ENCODE measurements at places on chromosomes 3 and 15.

GRCh38 chr3:168080022-168080421 lies 15.7 kb downstream of the GOLIM4 start:
- no peak for DNase-seq

- DNase-seq: no peak
Measured at GRCh38 chr3:89405176-89405575, 297.8 kb downstream of the EPHA3 start.

- DNase-seq: no peak
Measured at GRCh38 chr15:90266061-90266431, 574 bp downstream of the NGRN start.

DNA sequence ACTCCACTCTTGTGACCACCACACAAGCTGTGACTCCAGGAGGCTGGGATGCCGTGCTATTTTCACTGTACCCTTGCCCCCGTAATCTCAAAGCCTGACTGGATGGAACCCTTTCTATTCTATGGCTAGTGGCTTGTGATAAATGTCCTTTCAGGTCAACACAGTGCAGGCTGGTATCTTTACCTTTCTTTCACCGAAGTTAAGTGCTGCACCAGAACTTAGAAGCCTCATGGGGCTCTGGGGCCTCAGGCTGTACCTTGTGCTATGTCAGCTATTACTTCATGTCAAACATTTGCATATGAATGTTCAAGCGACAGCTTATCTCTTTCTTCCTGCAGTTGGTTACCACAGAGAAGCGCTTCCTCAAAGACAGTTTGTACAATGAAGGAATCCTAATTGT lies 66.8 kb downstream of the RPL39L start:
- no peak for DNase-seq

DNA sequence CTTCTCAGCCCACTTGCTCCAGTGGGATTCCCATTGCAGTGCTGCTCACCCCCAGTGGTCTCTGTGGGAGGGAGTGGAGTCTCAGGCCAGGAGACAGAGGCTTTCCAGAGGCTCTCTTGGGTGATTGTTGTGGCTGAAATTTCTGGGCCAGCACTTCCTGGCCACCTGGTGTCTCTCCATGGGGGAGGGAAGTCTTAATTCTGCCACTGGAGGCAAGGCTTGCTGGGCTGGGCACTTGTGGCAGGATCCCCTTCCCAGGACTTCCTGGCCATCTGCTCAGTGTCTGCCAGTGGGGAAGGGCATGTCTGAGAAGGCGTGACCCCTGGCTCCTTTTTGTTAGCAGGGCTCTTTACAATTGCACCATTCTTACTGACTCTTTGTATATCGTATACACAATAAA lies 351.8 kb downstream of the GABRB3 start:
- DNase-seq: no peak

DNA sequence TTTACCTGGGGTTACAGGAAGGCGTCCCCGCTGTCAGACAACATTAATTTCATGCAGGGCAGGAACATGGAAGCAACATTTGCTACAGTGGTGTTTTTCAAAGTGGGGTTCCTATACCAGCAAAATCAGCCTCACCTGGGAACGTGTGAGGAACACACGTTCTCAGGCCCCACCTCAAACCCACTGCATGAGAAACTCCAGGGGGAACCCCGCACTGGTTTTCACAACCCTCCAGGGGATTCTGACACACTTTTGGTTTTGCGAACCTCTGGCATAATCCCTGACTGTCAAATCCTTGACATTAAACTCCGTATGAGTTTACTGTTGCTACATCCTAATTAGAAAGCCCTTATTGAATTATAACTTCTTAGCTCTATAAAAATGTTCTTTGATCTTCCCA lies 127.7 kb downstream of the LRRK1 start:
- no peak for DNase-seq

DNA sequence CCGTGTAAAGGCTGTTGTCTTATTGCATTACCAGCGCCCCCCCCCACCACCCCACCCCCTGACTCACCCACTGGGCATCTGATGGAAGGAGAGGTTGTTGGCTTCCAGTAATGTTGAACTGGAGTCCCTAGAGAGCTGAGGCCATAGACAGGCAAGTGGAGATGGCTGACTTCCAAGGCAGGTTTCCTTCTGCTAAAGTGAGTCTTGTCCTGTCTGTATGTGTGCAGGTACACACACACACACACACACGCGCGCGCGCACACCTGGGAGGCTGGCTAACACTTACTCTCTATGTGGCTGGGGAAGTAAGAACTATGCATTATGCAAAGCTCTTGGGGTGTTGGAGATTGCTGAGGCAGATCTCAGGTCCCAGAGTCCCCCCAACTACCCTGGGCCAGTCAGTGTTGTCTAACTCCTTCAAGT lies 1.6 kb upstream of the KY start:
- no peak for DNase-seq

DNA sequence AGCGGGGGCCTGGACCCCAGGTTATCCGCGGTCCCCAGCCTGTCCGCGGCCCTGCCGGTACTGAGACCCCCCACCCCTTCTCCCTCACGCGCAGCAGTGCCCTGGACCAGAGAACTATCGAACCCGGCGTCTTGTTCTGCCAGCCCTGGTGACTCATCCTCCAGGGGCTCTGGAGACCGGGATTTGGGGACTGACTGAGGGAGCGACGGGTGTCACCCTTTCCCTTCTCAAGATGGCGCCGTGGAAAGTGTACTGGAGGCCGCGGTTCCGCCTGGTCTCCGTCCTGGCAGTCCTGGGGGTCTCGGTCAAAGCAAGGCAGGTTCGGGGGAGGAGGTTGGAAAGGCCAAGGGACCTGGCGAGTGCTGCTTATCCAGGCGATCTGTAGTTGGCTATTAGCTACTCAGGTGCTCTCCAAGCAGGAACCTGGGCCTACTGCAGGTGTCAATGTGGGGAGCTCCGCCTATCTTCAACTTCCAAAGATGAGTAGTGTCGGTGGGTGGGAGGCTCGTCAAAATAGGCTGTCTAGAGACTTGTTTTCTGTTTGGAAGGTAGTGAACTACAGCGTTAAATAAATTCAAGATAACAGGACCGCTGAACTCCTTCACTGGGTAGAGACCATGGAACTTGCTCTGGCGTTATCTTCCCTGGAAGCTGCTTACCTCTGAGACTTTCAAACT lies 790 bp downstream of the RAB5A start:
- DNase-seq: no peak

- DNase-seq: no peak
Measured at GRCh38 chr15:71364117-71364584, 248.9 kb downstream of the THSD4 start.

DNA sequence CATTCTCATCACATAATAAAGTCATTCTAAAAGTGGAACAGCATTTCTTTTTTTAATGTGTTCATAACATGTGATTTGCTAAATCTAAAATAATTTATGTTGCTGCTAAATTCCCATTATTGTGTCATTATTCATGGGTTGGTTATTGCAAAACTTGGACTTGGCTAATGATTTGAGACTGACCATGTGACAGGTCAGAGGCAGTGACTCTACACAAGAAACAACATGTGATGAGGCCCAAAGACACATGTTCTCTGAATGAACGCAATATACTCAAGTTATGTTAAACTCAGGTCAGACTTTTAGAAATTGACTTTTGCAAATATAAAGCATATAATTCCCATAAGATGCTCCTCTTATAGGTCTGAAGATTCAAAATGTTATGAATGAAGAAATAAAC lies 566.1 kb downstream of the TBL1XR1 start:
- no peak for DNase-seq
